Stimulated activated CD4-positive, alpha-beta T cell treated with anti-CD3 and anti-CD28 coated beads, Interleukin-1b, Interleukin-23, amount 100 ng/mL, for 4 hours (primary cell): ENCODE measurements at places on chromosomes 4 and X.

GRCh38 chrX:152028579-152028978 lies 54.1 kb upstream of the GABRE start:
- DNase-seq: no peak

GRCh38 chrX:154724993-154725756 lies 25.7 kb downstream of the GAB3 start:
- no peak for DNase-seq

GRCh38 chr4:16026160-16026761 lies 57.6 kb downstream of the PROM1 start:
- peak; percentile 33 for DNase-seq

DNA sequence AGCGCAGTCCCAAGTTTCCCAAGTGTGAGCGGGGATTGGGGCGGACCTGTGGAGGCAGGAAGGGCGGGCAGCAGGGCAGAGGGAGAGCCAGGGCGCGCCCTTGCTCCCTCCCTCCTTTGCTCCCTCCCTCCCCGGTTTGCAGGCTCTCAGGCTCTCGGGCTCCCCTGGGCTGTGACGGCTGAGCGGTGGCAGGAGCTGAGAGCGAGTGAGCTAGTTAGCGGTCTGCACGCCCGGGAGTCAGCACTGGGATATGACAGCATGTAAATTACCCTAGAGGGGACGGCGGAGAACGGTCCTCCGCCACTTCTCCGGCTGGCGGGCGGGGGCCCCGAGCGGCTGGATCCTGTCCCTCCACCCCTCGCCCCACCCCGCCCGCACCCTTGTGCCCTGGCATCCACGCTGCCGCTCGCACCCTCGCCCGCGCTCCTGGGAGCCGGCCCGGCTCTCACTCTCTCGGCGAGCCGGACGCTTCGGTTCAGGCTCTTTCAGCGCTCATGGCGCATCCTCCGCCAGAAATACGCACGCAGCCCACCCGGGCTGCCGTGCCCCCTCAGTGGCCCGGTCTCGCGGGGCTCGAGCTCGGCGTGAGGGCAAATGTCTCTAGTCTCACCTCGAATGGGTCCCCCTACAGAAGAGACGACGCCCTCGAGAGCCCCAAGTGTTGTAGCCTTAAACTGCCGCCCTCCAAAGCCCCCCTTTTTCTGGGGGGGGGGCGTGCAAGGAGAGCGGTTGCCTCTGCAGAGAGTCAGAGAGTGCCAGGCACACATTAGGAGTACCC lies at the start of gene TSC22D3:
TSS of gene TSC22D3 (minus strand) at position 54 of the 778 bp plus-strand sequence. CDS start 368 bp downstream, outside the sequence.
- peak; percentile 29 for DNase-seq

DNA sequence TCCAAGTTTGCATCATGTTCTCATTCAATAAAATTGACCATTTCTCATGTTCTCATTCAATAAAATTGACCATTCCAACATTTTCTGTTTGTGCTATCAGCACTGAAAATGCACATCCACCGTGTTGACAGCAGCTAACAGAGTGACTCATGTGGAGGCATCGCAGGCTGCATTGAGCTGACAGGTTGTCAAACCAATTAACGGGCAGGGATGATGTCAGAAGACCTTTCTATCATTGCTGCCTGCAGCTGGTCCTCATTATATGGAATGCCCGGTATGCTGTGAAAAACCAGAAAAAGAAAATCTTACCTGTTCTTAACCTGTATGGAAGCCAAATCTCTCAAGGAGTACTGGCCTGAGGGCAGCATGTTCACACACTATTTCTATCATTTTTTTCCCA lies 202.0 kb downstream of the SMIM20 start:
- no peak for DNase-seq

DNA sequence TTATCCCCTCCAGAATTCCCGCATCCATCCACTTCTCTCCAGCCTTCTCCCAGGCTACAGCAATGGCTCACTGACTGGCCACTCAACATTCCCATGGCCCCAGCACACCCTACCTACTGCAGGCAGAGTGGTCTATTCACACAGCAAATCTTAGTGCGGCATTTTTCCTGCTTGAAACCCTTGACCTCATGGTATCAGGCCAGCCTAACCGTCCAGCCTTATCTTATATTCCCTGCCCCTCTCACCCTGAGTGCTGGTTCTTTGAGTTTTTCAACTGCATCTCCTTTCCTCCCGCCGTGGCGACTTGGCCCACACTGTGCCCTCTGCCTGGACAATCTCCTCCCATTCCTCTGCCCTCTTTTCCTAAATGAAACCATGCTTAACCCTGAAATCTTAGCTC lies 10.0 kb upstream of the S100G start:
- DNase-seq: no peak
